ENCODE measurements at places on chromosomes 11 and 22.

GRCh38 chr11:44963136-44963535, 12.5 kb upstream of the TP53I11 start:
- DNase-seq, result no peak

GRCh38 chr11:35141571-35141971, 2.6 kb downstream of the CD44 start:
- no peak for DNase-seq

GRCh38 chr22:21634081-21634480, 1.5 kb downstream of the CCDC116 start:
- no peak for DNase-seq

DNA sequence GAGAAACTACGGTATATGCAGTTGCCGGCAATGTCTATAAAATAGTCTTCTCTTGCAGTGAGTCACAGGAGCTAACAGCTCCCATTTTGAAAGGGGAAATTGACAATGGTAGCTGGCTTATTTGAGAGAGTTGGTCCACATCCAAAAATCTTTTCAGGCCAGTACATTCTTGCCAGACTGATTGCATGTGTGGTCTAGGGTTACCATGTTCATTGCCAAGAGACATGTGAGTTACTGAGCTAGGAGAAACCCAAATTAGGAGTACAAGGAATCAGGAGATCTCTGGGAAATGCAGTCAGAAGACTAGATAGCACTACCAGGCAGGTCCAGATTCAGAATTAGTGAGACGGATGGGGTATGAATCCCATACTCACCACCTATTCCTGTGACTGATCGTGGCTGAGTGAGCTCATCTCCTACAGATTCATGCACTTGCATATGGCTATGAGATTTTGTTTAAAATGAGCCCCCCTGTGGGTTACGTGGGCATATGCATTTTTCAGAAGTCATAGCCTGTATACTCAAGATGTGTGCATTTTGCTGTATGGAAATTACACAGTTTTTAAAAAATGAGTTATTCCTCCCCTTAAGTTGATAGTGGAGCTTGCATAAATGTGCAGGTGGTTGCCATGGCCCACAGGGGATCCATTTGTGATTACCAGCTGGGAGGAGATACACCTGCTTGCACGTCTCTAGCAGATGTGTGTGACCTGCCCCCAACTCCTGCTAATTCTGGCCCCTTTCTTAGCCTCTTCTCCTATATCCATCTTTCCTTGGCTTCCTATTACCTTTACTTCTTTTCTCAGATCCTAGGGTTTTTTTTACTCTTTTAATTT, 102.7 kb downstream of the COMMD9 start:
- DNase-seq, result peak; percentile 93

GRCh38 chr11:75351541-75351790, at the start of gene ARRB1:
TSS of gene ARRB1 (minus strand) at chr11:75351661. CDS start at chr11:75351607, 54 bp downstream.
- no peak for DNase-seq

DNA sequence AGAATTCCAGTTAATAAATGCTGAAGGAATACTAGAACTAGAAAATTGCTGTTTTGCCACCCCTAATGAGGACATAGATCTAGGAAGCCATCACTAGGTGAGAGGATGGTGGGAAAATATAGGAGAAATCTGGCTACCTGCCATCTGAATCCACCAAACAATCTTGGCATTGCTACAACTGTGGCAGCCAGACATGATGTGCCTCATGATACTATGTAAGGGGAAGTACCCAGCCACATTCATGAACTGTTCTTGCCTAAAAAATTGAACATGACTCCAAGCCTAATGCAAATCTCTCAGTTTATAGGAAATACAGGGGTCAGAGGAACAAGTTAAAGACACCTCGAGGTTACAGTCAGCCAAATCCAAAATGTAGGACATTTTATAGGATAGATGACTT, 72.8 kb downstream of the SFI1 start:
- DNase-seq, result no peak

GRCh38 chr11:76856571-76856970, 4.1 kb upstream of the ACER3 start:
- no peak for DNase-seq

DNA sequence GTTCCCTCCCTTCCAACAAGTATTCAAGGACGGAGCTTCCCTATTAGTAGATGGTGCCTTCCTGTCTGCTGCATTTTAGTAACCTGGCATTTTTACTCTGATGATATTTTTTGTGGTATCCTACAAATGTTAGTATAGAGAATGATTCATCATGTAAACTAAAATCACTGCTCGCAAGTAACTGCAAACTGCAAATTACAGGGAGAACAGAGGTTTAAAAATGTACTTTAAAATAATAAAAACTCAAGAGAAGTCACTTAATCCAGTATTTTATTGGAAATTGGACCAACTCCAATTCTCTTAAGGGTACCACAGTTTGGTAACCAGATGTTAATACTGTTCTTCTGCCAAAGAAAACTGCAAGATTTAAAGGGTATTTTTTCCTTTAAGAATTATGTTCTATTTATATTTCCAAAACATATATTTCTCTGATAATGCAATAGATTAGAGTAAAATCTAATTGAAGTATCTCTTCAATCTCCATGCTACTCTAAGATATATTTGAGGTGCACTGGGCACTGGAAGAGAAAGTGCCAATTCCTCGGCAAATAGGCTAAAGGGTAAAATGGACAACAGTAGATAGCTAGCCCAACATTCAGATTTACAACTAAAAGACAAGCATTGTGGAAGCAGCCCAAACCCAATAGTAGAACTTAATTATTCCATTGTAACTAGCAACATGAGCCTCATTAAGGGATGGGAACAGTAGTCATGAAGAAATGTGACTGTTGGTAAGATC, 298.0 kb downstream of the TTC28 start:
- DNase-seq, result peak; percentile 15

DNA sequence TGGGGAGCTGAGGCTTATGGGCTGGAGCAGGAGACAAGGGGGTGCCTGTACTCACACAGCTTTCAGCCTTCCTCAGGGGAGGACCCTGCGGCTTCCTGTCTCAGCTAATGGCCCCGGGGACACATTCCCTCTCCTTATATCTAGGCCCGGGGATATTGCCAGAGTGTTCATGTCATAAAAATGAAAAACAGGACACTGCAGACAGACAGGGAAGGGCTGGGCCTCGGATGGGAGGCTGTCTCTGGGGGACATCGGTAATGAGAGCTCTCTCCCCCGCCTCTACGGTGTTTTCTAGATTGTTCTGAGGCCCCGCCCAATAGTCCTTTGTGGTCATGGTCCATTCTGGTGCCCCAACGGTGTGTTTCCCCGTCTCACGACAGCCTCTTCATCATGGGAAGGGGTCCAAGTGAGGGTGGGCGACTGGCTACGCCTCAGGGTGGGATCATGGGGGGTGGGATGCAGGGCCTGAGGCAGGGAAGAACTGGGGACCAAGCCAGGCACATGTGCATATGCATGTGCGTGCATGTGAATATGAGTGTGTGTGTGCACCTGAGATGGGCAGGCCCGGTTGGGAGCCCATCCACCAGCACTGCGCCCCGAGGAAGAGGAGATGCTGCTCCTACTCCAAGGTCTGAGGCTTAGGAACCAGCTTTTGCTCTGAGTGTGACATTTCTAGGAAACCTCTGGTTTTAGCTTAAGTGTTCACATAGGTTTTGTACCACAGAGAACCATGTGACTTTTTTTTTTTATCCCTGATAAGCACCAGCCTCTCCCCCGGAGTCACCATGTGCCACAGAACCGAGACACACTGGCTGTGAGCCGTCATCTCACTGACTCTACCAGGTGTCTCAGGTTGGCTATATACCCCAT, 5.3 kb downstream of the ARVCF start:
- no peak for DNase-seq

DNA sequence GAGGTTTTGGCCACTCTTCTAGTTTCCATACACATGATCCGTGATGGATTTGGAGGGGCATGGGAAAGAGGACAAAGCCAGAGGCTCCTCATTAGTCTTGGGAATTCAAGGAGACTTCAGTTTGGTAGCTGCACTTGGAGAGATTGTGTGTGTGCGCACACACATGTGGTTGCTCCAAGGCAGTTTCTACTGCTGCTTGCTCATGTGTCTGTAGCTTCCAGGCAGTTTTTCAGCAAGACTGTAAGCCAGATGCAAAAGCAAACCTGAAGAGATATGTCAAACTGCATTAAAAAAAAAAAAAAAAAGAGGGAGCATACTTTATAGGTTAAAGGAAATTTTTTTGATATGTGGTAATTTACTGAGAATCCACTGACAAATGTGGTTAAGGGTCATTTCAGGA, 95.7 kb downstream of the OSBP2 start:
- peak; percentile 10 for DNase-seq

- DNase-seq, result no peak
These were observed 20.5 kb upstream of the ISX start for GRCh38 chr22:35045451-35045850.

DNA sequence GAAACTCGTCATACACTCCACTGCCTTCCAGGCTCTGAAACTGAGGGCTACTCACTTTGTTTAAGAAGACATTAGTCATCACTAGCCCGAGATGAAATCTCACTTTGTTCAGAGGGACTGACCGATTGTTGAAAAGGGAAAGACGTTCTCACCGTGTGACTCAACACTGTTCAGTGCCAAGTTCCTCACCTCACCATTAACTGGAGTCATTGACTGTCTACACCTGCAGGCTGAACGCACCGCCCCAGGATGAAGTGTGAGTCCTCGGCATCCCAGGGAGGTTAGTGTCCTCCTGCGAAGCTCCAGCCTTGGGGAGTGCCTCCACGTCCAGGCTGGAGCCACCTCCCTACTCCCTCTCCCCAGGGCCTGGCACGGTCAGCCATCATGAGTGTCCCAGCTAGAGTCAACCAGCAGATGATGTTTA, 30.4 kb downstream of the FADD start:
- peak; percentile 83 for DNase-seq

GRCh38 chr11:104462341-104462740, 298.4 kb upstream of the PDGFD start:
- DNase-seq, result peak; percentile 77

- DNase-seq, result no peak
These were observed 67.2 kb downstream of the ADM start for GRCh38 chr11:10371926-10372641.

- DNase-seq, result peak; percentile 88
These were observed 158.8 kb downstream of the FAT3 start for GRCh38 chr11:92383430-92383829.

DNA sequence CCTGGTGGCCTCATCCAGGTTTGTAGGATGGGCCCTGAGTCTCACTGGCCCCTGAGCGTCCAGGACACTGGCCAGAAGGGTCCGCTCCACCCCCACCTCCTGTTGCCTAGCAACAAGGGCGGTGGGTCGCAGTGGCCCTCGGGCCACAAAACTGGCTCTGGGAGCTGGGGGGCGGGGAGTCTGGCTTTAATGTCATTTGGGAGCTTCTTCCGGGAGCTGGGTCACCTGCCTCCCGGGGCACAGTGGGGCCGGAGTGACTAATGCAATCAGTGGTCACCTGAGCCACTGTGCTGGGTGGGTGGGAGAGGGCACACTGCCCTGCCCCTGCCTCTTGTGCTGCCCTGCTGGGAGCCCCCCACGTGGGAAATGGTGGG, 2.6 kb downstream of the TH start:
- DNase-seq, result no peak

- DNase-seq, result no peak
These were observed 454.7 kb upstream of the DDI1 start for GRCh38 chr11:103581760-103582159.

GRCh38 chr11:76672431-76673175, 2.1 kb upstream of the LRRC32 start:
- DNase-seq, result no peak

- DNase-seq, result no peak
These were observed 207.7 kb downstream of the CEP164 start for GRCh38 chr11:117535201-117535849.

DNA sequence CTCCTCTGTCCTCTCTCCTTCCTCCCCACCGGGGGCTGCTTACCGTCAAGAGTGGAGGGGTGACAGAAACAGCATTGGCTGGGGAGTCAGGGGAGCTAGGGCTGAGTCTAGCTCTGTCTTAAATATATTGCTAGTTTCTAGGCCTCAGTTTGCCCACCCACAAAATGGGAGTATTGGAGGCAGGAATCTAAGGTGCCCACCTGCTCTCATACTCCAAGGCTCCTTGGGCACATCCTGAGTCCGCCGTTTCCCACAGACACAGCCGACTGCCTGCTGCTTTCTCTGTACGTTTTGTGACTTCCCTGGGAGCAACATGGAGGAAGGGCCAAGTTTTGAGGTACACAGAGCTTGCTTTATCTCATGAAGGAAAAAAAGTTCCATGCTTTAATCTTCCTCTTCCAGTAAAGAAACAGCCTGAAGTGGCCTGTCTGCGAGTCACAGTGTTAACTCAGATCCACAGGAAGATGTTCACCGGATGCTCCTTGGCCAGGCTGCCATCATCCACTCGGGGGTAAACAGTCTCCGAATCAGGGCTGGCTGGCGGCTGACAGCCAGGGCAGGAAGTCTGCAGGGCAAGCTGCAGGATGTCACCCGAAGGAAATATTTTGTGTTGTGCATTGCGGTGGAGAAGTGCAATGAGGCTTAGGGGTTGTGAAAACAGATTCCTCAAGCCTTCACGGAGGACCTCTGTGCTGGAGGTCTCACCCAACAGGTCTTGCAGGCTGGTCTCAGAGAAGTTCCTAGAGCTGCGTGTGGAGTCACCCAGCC, 11.0 kb upstream of the CERK start:
- peak; percentile 36 for DNase-seq

DNA sequence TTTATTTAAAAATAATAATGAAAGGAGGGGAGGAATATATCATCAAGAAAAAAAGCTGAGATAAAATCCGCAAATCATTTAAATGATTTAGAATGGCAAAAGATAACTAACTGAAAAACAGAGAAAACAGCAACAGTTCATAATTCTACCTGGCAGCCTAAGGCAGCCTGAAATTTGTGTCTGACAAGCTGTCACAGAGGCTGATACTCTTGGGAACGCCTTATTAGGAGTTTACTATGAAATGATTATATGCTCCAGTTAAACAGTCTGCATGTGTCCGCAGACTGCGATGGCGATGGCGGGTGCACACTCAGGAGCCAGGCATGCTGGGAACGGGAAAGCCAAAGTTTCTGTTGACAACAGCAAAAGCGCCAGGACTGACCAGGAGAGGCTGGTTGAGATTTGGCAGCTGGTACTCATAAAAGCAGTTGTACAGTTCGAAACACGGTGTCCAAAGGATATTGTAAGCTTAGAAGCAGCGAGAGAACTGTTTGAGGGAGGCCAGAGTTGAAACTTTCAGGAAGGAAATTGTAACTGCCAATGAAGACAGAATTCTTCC, 172.9 kb upstream of the MPPED2 start:
- DNase-seq, result no peak

- DNase-seq, result no peak
These were observed 94.8 kb downstream of the TEAD1 start for GRCh38 chr11:12768726-12769673.

- DNase-seq, result peak; percentile 27
These were observed 665 bp downstream of the USP28 start for GRCh38 chr11:113874581-113875233.

GRCh38 chr11:128931668-128932067, 11.0 kb downstream of the TP53AIP1 start:
- DNase-seq, result no peak
